ENCODE measurements at places on chromosomes 5 and 9.

DNA sequence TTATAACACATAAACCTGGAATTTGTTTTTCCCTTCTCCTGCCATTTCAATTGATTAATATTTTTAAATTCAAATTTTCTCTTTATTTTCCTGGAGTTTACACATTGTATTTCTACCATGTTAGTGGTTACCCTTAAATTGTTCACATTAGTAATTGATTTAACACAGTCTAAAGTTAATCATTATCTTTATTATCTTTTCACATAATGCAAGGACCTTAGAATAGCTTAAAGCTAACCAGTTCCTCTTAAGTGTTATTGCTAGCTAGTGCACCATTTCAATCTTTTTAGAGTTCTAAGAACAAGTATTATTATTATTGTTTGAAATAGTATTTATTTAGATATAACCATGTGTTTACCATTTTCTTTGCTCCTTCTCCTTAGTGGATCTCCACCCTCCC, 251.2 kb upstream of the FBXL7 start:
- no peak for DNase-seq

- no peak for DNase-seq
Measured at GRCh38 chr5:135747824-135748223, 86.6 kb upstream of the SLC25A48 start.

- DNase-seq = peak; percentile 72
Measured at GRCh38 chr9:89476546-89476945, 21.4 kb downstream of the SEMA4D start.

DNA sequence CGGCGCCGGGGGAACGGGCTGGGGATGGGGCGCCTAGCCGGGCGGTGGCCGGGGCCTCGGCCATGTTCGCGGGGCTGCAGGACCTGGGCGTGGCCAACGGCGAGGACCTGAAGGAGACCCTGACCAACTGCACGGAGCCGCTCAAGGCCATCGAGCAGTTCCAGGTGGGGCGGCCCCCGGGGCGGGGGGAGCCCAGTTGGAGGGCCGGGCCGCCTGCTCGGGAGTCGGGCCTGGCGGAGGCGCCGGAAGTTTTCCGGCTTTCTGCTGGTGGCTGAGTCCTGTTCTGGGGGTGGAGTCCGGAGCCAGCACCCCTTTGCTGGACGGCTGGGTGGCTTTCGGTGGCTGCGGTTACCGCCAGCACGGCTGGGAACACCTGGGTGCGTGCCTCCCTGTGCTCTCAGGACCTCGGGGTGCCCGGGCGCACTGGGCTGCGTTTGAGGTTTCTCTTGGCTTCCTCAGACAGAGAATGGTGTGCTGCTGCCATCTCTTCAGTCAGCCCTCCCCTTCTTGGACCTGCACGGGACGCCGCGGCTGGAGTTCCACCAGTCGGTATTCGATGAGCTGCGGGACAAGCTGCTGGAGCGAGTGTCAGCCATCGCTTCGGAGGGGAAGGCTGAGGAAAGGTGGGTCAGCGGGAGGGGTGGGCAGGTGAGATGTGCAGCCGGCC, 454 bp downstream of the NELFB start:
- DNase-seq = no peak

- no peak for DNase-seq
Measured at GRCh38 chr9:107571148-107571547, 81.6 kb upstream of the KLF4 start.

DNA sequence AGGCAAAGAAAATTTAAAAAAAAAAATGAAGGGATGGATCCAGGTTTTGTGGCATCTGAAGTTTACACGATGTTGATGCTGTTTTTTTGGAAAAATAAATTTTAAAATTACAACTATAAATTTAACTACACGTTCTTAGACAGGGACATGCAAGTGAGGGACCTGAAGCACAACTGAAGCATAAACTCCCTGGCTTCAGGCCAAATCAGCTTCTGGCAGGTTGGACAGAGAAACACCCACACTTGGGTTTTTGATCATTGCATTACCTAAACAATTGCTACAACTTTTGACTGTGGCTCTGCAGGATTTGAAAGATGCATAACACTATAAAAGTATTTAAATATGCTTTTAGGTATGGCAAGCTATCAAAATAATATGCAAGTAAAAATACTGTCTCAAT, 1318.3 kb upstream of the DMAC1 start:
- no peak for DNase-seq

GRCh38 chr9:73995836-73996235, 501.3 kb upstream of the RORB start:
- DNase-seq = no peak

GRCh38 chr9:14573319-14573718, 119.9 kb downstream of the ZDHHC21 start:
- no peak for DNase-seq

DNA sequence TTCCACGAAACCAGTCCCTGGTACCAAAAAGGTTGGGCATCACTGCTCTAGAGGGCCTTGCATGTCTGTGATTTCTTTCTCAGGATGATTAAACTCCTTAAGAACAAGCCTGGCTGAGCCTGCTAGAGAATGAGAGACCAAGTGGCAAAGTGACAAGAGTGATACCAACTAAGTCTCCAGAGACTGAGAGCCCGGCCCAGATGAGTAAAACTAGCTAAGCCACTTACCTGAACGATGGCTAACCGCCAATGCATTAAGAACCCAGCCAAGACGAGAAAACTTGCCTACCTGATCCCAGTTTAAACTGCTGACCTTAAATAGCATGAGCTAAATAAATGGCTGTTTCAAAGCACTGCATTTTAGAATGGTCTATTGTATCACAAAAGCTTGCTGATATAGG, 5.6 kb upstream of the CCDC152 start:
- DNase-seq = no peak

DNA sequence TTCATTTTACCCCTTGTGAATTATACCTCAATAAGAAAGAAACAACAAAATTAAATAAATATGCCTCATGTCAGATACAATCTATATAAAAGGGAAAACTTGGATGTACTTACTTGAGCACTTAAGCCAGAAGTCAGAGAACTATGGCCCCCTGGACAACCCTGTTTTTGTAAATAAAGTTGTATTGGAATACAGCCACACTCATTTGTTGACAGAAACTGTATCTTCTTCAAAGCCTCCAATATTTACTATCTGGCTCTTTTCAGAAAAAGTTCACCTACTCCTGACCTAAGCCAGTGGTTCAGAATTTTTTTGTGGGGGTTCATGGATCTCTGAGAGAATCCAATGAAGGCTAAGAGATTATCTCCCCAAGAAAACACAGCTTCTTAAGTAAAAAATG, 45.3 kb upstream of the RASEF start:
- DNase-seq = no peak

- DNase-seq = peak; percentile 93
Measured at GRCh38 chr9:136539427-136540421, 6.1 kb downstream of the NOTCH1 start.

DNA sequence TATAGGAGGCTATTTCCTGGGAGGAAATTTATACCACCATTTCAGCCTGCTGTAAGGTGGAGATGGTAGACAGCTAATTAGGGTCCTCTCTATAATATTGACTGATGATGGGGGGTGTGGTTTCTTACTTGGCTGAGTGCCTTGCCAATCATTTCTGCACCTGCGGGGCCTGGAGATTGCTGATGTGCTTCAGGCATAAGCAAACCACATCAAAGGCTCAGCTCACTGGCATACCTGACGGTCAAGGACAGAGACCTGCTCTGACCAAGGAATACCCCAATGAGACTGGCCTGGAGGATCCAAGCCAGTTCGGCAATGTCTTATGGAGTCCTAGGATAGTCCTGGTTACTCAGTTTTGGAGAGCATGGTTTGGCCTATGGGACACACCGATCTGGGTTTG, 29.5 kb downstream of the ANKH start:
- DNase-seq = no peak

DNA sequence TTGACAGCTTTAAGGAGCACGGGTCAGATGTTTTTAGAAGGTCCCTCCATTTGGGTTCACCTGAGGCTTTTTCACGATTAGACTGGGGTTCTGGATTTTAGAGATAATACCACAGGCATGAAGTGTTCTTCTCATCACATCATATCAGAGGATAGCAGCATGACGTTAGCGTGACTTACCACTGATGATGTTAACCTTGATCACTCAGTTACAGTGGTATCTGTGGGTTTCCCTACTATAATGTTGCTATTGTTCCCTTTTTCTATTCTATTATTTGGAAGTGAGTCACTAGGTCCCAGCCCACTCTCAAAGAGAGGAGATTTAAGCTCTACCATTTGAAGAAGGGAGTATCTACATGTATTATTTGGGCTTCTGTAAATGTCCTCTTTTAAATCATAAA, 300.0 kb downstream of the MAST4 start:
- DNase-seq = no peak

DNA sequence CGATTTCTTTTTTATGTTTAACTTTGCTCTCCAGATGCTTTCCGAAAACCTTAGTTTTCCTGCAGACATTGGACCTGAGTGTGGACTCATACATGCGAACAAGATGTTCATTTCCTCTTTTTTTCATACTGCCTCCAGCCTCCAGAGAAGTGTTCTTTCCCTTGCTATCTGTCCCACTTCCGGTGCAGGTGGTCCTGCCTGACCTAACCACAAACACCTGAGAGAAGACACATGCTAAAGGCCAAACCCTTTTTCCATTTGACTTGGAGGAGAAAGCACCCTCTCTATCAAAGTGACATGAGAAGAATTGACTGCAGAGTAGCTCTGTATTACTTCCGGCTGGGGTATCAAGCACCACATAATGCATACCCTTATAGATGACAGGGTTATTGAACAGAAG, 334.0 kb downstream of the ARHGEF28 start:
- DNase-seq = no peak

GRCh38 chr9:114482593-114482992, 22.7 kb downstream of the WHRN start:
- DNase-seq = no peak

DNA sequence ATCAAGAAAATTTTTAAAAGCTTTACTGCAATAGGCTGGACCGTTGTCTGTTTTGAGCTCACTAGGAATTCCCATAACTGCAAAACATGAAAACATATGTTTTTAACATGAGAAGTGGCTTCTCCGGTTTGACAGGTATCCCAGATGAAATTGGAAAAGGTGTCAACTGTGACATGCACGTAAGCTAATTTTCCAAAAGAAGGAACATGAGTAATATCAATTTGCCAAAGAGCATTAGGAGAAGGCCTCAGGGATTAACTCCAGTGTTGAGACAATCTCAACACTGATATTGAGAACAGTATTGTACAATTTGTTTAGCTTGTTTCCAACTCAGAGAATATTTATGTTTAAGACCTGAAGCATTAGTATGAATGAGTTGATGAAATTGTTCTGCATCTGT, 215.5 kb upstream of the KCNN2 start:
- no peak for DNase-seq

- no peak for DNase-seq
Measured at GRCh38 chr9:36268007-36268427, 9.8 kb upstream of the GNE start.

- DNase-seq = no peak
Measured at GRCh38 chr9:33506626-33507370, 17.3 kb upstream of the ANKRD18B start.

DNA sequence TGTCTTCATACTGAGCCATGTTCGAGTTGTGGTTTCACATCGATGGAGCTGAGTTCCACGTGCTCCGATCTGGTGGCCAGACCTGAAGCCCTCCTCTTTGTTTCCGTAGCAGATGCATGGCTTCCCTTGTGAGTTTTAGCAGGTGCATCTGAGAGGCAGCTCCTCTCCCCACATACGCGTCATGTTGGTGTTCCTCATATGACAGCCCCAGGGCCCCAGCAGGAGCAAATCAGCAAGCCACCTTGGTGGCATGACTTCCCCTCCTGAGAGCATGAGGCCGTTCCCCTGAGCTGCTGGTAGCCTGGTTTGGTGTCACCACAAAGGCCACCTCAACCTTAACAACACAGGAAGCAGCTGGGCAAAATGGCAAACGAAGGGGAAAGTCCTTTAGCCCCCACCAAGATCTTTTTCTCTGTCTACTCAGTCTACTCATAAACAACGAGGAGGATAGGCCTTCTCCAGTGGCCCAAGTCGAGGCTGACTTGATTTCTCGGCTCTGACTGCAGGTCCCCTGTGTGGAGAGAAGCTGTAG, 5.9 kb downstream of the CYFIP2 start:
- peak; percentile 88 for DNase-seq

DNA sequence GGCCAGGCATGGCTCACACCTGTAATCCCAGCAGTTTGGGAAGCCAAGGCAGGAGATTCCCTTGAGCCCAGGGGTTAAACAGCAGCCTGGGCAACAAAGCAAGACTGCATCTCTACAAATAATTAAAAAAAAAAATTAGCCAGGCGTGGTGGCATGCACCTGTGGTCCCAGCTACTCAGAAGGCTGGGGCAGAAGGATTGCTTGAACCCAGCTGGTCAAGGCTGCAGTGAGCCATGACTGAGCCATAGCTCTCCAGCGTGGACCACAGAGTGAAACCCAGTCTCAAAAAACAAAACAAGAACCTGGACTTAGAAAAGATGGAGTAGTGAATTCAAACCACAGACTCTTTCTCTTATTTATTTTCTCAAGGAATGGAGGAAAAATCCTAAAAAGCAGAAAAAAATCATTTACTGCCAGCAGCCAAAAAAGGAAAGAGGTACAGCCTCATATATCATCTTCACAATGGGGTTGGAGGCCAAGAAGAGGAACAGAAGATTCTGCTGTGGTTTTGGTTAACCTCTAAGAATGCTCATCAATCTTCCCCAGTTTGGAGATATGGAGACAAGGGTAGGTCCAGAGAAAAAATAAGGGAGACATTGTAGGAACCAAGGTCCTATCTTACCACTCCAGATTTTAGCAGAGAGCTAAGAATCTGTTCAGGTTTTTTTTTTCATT, 40.0 kb upstream of the MYO10 start:
- DNase-seq = no peak

DNA sequence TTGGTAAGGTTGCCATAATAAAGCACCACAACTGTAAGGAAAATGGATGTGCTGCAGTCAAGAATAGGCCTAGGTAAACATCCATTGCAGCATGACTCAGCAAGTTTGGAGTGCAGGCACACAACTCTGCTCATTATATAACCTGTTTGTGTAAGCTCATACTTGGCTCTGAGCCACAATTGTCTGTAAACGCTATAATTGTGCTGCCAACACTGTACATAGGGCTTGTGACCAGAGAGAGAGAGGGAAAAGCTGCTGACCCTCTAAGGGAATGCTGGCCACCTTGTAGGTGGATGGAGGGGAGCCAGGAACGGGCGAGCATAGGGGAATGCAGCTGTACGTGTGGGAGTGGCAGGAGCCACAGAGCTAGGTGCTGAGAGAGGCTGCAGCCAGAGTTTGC, 2186.5 kb upstream of the ACO1 start:
- DNase-seq = no peak

- no peak for DNase-seq
Measured at GRCh38 chr9:26687421-26687820, 205.2 kb downstream of the CAAP1 start.

GRCh38 chr5:13660072-13660471, 284.4 kb downstream of the DNAH5 start:
- no peak for DNase-seq

DNA sequence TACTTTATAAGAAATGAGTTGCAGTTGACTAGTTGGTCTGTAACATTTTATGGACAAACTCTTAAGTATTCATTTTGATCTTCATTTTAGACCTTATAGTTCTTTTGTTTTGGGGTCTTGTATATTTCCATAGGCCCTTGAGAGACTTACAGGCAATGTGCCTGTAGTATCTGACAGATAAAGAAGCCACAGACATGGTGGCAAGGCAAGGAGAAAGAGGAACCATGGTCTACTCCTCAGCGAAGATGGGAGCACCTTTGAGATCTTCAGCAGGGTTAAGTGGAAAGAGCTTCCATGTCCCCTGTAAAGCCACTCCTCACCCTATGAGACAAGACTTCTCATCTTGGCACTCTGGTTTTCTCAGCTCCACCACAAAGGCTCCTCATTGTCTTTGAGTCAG, 56.4 kb downstream of the SH3TC2 start:
- no peak for DNase-seq
